ENCODE measurements at places on chromosomes 1 and 21.
A peak's percentile ranks its signal among the peaks of the same experiment; 100 is the strongest.

- DNase-seq, result no peak
Measured at GRCh38 chr1:23427550-23427949, 3.0 kb upstream of the TCEA3 start.

- DNase-seq, result no peak
Measured at GRCh38 chr1:100806601-100807000, 87.1 kb downstream of the VCAM1 start.

- no peak for DNase-seq
Measured at GRCh38 chr1:94383966-94384408, 34.2 kb upstream of the ABCD3 start.

GRCh38 chr1:144551543-144552424 is 40.9 kb upstream of the PPIAL4F start:
- DNase-seq, result peak; percentile 50

DNA sequence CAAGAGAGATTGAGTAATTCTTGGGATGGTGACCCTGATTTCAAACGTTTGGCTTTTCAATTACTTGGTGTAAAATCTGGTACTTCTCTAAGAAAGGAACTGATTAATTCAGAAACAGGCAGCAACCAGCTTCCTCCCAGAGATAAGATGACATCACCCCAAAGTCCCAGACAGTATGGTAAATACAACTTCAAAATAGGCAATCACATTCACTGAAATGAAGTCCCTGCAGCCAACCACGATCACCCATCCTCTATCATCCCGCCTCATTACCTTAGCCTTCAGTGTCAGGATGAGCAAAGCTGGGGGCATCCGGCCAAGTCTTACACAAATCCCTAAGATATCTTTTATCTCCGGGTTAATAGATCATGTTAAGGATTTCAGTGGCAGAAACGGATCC is 26.4 kb upstream of the RUNX1 start:
- DNase-seq, result no peak

DNA sequence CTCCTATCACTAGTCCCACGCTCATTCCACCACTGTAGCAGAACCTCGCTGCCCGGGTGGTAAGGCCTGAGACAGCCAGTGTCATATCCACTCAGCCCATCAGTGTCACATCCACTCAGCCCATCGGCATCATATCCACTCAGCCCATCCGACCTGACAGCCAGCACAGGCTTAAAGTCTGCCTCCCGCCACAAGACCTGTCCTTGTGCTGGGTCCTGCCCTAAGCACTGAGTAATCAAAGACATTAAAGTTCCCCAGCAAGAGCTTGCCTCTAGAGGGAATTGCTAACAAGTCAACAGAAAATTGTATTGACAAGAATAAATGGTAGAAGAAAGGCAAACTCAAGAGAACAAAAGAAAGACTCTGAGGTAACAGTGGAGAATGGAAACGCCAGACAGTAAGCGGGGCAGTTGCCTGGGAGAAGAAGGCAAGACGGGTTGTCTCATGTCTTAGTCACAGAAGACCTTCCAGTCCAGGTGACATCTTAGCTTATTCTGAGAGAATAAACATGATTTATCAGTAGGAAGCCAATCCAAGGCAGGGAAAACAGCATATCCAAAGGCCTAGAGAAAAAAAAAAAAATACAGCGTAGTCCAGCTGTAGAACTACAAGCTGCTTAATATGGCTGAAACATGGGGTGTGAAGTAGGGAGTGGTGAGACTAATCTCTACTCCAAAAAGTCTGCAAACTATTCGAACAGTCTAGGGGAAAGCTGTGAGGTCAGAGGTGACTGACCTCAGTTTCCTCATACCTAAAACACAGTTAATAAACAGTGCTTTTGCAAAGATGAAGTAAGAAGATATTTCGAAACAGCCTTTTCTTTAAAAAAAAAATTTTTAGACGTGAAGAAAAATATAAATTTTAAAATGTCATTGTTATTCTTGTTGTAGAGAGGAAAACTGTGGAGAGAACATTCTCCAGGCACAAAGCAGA is 1.1 kb downstream of the ITLN1 start:
- DNase-seq, result no peak

DNA sequence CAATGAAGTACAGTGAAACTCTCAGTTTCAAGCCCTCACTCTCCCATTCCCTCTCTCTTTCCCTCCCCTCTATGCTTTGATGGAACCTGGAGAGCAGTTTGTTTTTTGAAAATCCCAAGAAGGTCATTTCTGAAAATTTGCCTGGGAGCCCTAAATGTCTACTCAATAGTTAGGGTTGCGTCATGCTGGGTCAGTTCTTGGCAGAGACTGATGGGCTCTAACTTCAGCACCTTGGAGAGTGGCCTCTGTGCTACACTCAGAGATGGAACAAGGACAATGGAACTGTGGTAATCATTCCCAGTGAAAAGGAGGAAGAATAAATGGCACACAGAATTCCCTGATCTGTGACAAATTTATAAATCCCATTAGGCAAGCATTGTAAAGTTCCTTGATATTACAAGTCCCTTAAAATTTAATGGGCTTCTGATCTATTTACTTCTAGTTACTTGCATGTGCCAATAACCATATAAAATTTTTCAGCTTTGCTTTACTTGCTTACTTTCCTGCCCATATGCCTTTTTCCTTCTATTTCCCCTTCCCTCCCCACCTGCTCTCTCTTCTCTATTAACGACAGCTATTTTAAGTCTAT is 182.9 kb upstream of the KCND3 start:
- no peak for DNase-seq

DNA sequence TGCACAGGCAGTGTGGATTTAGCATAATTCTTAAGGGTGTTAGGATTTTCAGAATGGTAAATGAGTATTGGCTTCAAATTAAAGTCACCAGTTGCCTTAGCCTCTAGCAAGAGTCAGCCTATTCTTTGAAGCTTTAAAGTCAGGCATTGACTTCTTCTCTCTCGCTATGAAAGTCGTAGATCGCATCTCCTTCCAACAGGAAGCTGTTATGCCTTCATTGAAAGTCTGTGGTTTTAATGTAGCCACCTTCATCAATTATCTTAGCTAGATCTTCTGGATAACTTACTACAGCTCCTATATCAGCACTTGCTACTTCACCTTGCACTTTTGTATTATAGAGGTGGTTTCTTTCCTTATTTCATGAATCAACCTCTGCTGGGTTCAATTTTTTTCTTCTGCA is 320.2 kb downstream of the PTPRC start:
- no peak for DNase-seq

DNA sequence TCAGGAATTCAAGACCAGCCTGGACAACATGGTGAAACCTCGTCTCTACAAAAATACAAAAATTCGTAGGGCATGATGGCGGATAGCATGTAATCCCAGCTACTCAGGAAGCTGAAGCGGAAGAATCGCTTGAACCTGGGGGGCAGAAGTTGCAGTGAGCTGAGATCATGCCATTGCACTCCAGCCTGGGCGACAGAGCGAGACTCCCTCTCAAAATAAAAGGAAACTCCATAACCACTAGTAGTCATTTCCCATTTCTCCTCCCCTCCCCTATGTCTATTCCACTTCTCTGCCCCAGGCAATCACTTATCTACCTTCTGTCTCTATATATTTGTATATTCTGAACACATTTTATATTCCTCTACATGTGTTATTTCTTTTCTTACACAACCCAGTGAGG is 4.0 kb upstream of the CEP350 start:
- no peak for DNase-seq

DNA sequence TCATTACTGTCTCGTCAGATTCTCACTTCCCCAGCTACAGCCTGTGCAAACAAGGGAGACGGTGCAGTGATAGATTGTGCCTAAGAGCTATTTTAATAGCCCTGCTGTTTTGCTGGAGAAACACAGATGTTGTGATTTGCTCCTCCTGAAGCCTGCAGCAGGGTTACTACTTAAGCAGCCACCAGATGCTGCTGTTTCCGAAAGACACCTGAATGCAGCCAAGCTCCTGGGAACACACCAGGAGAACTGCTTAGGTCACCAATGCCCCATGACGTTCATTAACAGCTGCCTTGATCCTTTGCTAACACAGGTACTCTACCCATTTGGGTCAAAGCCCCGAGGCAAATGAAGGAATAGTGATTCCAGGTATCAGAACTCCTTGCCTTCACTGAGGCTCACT is 411.8 kb upstream of the DAB1 start:
- no peak for DNase-seq

GRCh38 chr1:200194477-200194876 is 167.0 kb downstream of the NR5A2 start:
- DNase-seq, result no peak

DNA sequence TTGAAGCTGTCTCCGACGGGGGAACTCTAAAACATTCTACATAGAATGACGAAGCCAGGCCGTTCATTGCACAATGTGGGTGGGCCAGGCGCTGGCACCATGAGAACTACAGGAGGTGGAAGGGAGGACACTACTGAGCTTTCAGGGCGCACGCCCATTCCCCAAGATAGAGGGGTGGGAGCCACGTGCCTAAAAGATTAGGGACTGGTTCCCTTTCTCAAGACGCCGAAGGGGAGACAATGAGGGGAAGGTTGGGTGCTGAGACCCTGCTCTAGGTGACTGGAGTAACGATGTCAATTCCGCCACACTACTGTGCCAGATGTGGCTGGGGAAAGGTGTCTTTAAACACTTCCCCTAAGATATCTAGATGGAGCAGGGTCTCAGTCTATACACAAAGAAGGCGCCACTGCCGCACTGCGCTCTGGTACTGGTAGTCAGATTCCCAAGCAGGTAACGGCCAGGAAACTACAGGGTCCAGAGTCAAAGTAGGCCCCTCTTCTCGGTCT is 782 bp downstream of the CSDE1 start:
- DNase-seq, result no peak

- DNase-seq, result no peak
Measured at GRCh38 chr1:31444725-31445448, 31.9 kb downstream of the SERINC2 start.

- no peak for DNase-seq
Measured at GRCh38 chr21:43971201-43971991, 40.7 kb upstream of the TRAPPC10 start.

- no peak for DNase-seq
Measured at GRCh38 chr21:45253633-45254459, 33.8 kb downstream of the POFUT2 start.

DNA sequence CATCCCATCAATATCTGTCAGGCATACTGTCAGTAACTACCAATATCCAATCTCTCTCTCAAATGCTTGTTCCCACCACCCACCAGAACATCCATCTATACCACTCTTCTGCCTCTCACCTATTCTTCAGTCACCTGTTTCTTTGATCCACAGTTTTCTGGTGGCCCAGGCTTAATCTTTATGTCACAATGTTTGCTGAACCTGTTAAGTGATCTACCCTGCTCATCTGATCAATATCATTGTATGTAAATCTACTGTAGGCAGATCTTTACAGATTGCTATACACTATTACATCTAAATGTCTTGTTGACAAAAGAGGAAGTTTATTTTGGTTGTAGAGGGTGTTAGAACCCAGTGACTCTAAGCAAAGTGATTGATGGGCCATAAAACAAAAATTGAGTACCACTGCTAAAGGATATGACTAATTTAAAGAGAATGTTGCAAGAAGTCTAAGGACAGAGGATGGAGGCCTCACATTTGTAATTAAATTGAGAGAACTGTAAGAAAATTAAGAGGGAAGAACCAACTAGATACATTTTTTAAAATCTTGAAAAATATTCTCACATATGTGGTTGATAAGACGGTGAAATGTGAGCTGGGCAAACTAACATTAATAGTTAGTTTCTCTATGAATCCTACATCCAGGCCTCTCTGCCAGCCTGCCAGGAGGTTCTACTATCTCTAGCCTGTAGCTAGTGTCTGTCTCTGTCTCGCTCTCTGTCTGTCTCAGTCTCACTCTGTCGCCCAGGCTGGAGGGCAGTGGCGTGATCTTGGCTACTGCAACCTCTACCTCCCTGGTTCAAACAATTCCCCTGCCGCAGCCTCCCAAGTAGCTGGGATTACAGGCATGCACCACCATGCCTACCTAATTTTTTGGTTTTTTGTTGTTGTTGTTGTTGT is 34.1 kb downstream of the EGLN1 start:
- no peak for DNase-seq

DNA sequence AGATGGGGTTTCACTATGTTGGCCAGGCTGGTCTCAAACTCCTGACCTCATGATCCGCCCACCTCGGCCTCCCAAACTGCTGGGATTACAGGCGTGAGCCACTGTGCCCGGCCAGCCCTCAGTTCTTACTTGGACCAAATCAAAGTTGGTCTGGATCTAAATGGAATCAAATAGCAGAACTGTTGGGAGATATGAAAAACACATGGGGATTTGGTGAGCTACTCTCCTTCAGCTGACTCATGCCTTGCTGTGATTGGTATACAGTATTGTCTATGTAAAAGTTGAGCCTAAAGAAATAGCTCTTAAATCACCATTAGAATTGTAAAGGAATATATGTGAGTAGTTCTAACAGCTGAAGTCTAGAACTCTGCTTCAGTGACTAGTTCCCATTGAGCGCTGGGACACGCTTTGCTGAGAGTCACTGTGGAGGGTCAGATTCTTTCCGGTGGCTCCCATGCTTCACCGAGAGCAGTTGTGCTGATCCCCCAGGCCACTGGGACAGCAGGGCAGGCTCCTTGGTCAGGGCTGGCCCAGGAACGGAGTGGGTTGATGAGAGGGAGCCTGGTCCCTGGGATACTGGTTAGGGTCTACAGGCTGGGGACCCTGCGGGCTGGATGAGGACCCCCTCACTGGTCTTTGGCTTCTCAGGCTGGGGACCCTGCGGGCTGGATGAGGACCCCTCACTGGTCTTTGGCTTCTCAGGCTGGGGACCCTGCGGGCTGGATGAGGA is 14.0 kb downstream of the PKNOX1 start:
- no peak for DNase-seq

DNA sequence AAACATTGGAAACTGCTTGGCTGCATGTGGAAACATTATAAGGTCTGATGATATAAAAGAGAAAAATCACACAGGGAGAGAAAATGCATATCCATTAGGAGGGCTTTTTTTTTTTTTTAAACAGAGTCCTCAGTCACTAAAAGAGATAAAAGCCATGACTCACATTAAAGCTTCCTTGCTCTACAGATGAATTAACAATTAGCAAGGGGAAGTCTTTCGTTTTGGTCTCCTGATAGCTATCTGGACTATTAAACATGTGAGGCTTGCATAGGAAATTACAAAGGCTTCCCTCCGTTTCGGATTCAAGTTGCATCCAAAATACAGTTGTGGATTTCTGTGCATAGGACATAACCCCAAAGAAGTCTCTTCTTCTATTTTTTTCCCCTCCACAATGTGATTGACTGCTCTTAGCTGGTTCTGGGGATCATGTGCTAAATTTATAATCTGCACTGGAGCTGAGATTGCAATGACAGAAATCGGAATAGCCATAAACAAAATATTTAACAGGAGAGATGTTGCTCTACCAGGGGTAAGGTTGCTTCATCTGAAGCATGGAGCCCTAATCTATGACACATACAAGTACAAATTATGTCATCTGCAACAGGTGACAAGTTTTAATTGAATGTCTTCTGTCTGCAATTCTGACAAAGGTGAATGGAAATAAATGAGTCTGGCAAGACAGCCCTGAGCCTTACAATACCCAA is 146.8 kb downstream of the ESRRG start:
- no peak for DNase-seq

DNA sequence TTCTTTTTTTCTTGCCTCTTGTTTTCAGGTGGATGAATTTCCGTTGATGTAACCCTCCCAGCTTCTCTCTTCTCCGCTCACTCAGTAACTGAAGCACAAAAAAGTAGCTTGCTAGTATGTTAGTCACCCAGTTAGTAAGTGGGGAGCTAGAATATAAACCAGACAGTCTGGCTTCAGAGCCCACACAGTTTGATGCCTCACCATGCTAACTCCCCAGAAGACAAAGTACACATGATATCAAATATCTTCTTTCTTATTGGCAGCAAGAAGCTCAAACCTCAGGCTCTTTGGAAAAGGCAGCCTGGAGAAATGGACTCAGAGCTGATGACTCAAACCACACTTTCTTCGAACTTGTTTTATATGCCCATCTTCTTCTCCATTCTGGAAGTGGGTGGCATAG is 187.5 kb upstream of the PLXNA2 start:
- no peak for DNase-seq

- no peak for DNase-seq
Measured at GRCh38 chr1:184595596-184595995, 159.1 kb downstream of the EDEM3 start.
